ENCODE measurements at places on chromosomes 13 and 19. TPM values are rescaled to one million over a fixed set of nuclear protein-coding genes. Genes with fewer than 3 reads are reported as not detected.

Gene GPR12
- polyA plus RNA-seq = 0.09 TPM

Gene KCNK6
- 3.0 TPM for polyA plus RNA-seq

Gene FIZ1
- 24.5 TPM for polyA plus RNA-seq

Gene NLRP4
- polyA plus RNA-seq = not detected

Gene TGFBR3L
- polyA plus RNA-seq = 1.0 TPM

Gene LRCH1
- 30.4 TPM for polyA plus RNA-seq

Gene NDUFA3
- 151 TPM for polyA plus RNA-seq

Gene KCNN1
- 5.7 TPM for polyA plus RNA-seq

Gene CRX
- polyA plus RNA-seq = 0.04 TPM

Gene ZNF699
- polyA plus RNA-seq = 6.7 TPM

Gene CABP5
- not detected for polyA plus RNA-seq

Gene DNAAF3
- 9.9 TPM for polyA plus RNA-seq

Gene FBXO27
- 7.2 TPM for polyA plus RNA-seq

- DNase-seq = no peak
These were observed 50.9 kb upstream of the SPACA7 start for GRCh38 chr13:112325142-112325808.

- no peak for DNase-seq
These were observed 595.5 kb downstream of the LMO7 start for GRCh38 chr13:76231522-76232167.

GRCh38 chr19:47628078-47628771 is 19.3 kb downstream of the BICRA start:
- DNase-seq = no peak

DNA sequence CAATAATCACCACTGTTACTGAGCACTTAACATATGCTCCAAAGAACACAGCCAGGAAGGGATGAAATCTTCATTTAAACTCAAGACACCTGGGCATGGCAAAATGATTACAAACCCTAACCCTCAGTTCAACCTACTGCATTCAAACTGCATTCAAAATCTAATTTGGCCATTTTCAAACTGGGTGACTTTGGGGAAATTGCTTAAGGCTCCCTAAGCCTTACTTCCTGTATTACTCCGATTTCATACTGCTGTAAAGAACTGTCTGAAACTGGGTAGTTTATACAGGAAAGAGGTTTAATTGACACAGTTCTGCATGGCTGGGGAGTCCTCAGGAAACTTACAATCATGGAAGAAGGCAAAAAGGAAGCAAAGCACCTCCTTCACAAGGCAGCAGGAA is 50.4 kb downstream of the CBY2 start:
- DNase-seq = no peak

GRCh38 chr13:41060724-41061074 is 610 bp upstream of the WBP4 start:
- DNase-seq = peak; percentile 83

DNA sequence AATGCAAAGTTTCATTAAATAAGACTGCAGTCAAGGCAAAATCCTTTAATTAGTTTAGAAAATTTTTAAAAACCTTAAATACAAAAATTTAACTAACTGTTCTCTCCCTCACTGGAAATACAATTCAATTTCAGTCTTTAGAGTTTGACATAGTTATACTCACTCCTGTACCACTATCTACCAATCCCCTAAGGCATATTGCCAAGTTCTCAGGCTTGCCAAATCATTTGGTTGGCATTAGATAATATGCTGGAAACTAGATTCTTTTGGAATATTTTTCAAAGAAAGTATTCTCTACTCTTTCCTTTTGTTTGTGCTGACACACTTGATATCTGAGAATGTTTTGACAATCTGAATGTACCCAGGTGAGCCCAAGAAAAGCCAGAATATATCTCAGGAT is 77.2 kb downstream of the TSC22D1 start:
- no peak for DNase-seq

DNA sequence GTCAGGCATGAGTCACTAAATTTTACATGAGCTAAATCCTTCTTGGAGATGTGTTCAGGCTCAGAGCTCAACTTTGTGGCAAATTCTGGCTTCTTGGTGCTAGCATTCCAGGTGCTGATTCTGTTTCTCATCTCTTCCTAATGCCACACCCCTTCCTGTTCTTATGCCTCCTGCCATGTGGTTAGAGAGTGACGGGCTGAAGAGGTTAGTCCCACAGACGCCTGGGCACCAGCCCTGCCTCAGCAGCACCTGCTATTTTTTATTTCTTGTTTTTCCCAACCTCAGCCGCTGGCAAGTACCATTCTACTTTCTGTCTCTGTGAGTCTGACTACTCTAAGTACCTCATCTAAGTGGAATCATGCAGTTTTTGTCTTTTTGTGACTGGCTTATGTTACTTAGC is 329.5 kb downstream of the KCNRG start:
- DNase-seq = no peak

DNA sequence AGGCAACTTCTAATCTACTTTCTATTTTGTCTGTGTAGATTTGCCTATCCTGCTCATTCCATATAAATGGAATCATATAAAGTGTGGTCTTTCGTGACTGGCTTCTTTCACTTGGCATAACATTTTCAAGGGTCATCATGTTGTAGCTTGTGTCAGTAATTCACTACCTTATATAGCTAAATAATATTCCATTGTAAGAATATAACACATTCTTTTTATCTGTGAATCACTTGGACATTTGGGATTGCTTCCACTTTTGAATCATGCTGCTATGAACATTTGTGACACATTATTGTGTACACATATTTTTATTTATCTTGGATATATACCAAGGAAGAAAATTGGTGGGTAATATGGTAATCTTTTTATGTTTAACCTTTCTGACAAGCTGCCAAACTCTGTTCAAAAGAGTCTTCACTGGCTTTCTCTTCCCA is 89.0 kb upstream of the CSNK1A1L start:
- no peak for DNase-seq

DNA sequence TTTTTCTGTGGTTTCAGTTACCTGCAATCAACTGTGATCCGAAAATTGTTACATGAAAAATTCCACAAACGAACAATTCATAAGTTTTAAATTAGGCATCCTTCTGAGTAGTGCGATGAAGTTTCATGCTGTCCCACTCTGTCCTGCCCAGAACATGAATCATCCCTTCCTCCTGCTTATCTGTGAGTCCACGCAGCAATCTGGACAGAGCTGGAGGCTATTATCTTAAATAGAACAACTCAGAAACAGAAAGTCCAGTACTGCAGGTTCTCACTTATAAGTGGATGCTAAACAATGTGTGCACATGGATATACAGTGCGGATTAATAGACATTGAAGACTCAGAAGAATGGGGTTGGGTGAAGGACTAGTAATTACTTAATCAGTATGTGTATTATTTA is 583.7 kb upstream of the SPRY2 start:
- DNase-seq = no peak

- DNase-seq = no peak
These were observed 179.1 kb downstream of the ZNF536 start for GRCh38 chr19:30551271-30551670.

GRCh38 chr13:36918246-36919131 is 1.5 kb downstream of the SMAD9 start:
- peak; percentile 32 for DNase-seq

DNA sequence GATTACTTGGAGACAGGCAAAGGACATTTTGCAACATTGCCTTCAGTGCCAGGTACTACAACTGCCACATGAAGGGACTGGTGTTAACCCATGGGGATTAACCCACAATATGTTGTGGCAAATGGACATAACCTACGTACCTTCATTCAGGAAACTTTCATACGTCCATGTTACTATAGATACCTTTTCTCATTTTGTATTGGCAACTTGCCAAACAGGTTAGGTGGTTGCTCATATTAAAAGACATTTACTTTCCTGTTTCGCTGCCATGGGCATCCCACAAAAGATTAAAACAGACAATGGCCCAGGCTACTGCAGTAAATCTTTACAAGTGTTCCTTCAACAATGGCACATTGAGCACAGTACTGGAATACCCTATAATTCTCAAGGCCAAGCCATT is 925.3 kb downstream of the SLITRK6 start:
- no peak for DNase-seq

DNA sequence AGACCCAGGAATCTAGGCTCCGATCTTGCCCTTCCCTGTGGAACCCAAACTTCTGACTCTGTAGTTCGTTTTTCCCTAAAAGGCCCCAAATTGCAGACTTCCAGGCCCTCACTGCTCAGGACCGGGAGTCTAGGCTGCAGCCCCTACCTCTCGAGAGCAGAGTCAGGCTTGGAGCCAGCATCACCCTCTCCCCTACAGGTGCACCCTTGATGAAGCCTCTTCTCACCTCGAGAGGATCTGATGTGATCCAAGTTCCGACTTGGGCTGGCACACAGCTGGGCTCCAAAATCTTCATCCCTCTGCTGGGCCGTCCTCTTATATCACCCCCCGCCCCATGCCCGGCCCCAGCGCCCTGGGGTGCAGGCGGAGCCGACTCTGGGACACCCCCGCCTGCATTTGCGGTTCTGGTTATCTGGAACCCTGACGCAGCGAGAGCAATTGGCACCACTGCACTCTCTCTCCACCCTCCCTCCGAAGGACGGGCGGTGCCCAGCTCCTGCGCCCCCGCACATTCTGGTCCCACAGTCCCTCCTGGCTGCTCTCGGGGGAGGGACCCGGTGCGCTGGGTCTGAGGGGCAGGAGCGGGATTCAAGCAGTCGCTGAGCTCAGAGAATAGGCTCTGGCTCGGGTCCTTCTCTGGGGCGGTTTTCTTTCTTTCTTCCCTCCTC is at the start of gene KLK7:
Gene KLK7, minus strand, starts transcription at position 293 of the 668 bp plus-strand sequence. CDS start 1,518 bp downstream, outside the sequence.
- no peak for DNase-seq

- DNase-seq = no peak
These were observed 5.1 kb upstream of the EPS8L1 start for GRCh38 chr19:55070466-55071128.

- DNase-seq = no peak
These were observed 386.2 kb downstream of the IRS2 start for GRCh38 chr13:109400209-109400608.

DNA sequence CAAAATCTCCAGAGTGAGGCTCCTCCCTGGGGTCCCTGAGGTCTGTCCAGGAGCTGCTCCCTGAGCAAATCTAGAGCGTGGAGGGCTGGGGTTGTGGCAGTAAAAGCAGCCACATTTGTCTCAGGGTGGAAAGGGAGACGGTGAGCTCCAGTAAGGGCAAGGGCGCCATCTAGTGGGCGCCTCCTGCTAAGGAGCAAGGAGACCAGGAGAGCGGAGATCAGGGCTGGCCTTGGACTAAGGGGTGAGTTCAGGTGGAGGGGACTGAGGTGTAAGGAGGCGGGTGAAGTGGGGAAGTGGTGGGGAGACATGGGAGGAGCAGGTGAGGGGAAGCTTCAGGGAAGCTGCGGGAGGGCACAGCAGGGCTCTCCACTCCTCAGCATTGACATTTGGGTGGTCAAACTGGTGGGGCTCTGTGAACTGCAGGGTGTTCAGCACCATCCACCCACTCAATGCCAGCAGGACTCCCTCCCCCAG is 5.3 kb upstream of the CEACAM21 start:
- DNase-seq = peak; percentile 59

- DNase-seq = no peak
These were observed 89.8 kb downstream of the MBNL2 start for GRCh38 chr13:97311956-97312355.

- DNase-seq = no peak
These were observed 37.4 kb downstream of the TMEM255B start for GRCh38 chr13:113796211-113796963.

- DNase-seq = no peak
These were observed 533.5 kb upstream of the SGCG start for GRCh38 chr13:22647156-22647850.

DNA sequence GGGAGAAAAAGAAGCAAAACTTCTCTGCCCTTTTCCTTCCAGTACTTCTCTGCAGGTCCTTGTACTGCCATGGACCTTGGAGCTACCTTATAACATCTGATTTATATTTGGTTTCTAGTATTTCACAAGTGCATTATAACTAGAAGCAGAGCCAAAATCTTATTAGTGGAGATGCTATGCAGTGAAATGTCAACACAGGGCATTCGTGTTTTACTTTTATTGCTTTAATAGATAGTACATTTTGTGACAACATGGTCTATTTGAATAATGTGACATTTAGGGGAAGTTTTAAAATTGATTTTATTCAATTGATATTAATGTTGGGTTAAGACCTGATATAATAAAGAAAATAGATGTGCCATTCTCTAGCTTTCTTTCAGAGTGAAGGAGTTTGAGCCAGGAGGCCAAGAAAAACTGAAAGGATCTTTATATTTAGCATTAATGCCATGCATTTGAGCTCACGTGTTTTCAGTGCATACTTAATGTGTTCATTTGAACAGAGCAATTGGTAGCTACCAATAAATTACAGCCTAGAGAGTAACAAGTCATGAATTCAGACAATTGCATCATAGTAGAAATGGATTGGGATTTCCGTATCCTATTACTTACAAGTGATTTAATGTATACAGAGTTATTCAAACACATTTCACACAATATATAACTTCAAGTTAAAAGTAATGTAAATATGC is 863.8 kb downstream of the GPC5 start:
- no peak for DNase-seq

DNA sequence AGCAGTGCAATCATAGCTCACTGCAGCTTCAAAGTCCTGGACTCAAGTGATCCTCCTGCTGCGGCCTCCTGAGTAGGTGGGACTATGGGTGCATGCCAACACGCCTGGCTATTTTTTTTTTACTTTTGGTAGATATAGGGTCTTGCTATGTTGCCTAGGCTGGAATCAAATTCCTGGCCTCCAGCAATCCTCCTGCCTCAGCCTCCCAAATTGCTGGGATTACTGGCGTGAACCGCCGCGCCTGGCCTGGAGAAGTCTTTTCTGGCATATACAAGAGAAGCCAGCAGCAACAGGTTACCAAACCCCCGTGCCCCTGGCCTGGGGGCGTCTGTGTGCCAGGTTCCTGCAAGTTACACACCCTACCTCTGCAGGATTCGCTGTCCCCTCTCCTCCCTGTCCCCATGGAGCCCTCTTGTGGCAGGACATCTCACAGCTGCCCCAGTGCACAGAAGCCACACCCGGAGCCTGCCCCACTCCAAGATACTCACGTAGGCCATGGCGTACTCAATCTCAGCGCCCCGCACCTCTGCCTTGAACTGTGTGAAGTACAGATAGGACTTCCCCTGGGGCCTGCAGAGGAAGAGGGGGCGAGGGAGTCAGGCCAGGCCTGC is 9.9 kb downstream of the MYDGF start:
- no peak for DNase-seq

DNA sequence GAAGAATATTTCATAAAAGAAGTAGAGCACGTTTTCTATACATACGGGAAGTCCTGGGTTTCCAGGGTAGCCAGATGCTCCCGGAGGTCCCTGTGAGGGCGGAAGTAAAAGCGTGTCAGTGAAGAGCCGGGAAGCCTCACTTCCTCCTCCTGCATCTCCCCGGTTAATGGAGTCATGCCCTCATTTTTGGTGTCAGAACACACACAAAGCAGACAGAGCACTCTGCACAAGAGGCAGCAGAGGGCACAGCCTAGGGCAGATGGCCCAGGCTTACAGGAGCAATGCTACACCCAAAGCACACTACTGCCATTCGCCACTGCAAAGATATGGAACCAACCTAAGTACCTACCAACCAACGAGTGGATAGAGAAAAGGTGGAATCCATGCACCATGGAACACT is 94.4 kb downstream of the COL4A1 start:
- no peak for DNase-seq

DNA sequence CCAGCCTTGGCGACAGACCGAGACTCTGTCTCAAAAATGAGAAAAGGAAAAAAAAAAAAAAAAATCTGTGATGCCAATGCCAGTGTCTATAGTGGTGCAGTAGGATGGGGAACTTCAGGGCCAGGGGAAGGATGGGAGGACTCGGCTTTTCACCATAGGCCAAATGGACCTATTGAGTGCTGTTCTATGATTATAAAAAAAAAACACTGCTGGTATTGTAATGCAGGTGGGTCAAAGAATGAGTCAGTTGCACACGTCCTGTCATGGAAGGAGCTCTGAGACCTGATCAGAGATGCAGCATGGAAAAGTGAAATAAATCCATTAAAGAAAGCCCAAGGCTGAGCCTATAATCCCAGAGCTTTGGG is 7.0 kb downstream of the DNAJB1 start:
- no peak for DNase-seq
